ENCODE measurements at places on chromosomes 4 and X.
A peak's percentile ranks its signal among the peaks of the same experiment; 100 is the strongest.

GRCh38 chr4:10239982-10240654, 123.5 kb upstream of the WDR1 start:
- DNase-seq: no peak

DNA sequence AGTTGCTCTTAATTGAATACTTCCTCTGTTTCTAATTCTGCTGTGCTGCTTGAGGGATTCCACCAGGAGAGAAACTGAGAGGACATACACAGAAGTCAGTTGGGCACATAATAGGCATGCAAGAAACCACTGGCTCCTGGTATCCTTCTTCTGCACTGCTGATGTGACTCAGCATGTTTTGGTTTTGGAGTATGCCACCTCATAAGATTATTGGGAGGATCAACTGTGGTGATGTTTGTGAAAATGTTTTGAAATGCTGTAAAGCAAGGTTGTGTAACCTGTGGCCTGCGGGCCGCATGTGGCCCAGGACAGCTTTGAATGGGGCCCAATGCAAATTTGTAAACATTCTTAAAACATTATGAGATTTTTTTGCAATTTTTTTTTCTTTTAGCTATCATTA, 119.6 kb downstream of the GATB start:
- DNase-seq: no peak

- DNase-seq: no peak
Observed at GRCh38 chrX:134173541-134174272, 63.3 kb upstream of the CCDC160 start.

- DNase-seq: no peak
Observed at GRCh38 chrX:7102119-7102518, 45.4 kb upstream of the STS start.

DNA sequence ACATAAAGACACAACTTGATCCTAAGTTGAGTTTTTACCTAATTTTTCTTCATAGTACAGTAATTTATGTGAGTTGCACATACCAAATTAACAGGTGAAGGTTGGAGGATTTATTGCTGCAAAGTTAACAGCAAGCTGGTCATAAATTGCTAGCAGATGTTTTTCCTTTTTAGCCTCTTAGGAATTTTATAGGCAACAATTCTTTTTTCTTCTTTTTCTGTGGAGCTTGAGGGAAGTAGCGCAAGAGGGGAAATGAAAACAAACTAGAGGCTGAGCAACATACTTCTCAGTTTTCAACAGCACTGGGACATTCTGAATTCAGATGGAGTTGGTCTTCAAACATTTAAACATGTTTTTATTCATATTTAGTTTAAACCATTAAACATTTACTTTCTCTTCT, 63.7 kb upstream of the TLR2 start:
- no peak for DNase-seq

GRCh38 chr4:153084224-153084979, 119.8 kb upstream of the TRIM2 start:
- DNase-seq: no peak

- peak; percentile 83 for DNase-seq
Observed at GRCh38 chr4:2432991-2433530, 14.3 kb downstream of the CFAP99 start.

DNA sequence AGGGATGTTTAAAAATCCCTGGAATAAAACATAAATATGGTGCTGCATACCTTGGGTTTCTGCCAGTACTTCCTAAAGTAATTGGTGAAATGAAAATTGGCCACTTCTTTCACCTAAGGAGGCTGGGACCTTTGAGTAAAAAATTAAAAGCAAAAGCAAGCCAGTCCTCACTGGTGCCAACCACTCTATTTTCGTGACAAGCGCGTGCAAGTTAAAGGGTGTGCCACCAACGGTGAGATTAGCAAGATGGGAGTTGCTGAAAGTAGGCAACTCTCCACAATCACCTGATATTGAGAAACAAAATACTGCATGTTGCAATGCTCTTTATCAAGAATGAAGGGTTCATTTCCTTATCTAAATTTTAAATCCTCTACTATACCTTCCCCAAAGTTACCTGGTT, 19.7 kb upstream of the RTL9 start:
- DNase-seq: no peak

- no peak for DNase-seq
Observed at GRCh38 chrX:8179656-8180055, 8.6 kb upstream of the VCX2 start.

Data from nucleus accumbens (tissue), 56 donors.